Activated T-helper 1 cell treated with anti-CD3 and anti-CD28 coated beads, Interleukin-2, amount 50 U/mL, for 16 hours (primary cell): ENCODE measurements at places on chromosomes 5 and 9.

- no peak for DNase-seq
Measured at GRCh38 chr5:113123618-113124017, 147.0 kb downstream of the DCP2 start.

GRCh38 chr5:180084638-180085561, 13.3 kb upstream of the RNF130 start:
- DNase-seq = no peak

- DNase-seq = no peak
Measured at GRCh38 chr5:111472579-111472978, 39.8 kb downstream of the STARD4 start.

DNA sequence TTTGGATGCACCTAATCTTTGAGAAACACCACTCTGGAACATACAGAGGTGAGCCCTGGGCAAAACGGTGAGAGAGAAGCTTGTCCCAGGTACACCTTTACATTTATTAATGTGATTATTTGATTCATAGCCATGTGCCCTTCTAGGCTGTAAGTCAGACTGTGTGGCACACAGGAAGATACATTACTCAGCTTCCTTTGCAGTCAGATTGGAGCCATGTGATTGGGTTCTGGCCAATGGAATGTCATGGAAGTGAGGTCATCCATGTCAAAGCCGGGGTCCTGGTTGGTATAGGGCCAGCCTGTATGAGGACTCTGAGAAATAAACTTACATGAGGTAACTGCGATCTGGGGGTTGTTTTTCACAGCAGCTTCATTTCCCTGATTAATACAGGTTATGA, 106.8 kb upstream of the CD180 start:
- DNase-seq = no peak

DNA sequence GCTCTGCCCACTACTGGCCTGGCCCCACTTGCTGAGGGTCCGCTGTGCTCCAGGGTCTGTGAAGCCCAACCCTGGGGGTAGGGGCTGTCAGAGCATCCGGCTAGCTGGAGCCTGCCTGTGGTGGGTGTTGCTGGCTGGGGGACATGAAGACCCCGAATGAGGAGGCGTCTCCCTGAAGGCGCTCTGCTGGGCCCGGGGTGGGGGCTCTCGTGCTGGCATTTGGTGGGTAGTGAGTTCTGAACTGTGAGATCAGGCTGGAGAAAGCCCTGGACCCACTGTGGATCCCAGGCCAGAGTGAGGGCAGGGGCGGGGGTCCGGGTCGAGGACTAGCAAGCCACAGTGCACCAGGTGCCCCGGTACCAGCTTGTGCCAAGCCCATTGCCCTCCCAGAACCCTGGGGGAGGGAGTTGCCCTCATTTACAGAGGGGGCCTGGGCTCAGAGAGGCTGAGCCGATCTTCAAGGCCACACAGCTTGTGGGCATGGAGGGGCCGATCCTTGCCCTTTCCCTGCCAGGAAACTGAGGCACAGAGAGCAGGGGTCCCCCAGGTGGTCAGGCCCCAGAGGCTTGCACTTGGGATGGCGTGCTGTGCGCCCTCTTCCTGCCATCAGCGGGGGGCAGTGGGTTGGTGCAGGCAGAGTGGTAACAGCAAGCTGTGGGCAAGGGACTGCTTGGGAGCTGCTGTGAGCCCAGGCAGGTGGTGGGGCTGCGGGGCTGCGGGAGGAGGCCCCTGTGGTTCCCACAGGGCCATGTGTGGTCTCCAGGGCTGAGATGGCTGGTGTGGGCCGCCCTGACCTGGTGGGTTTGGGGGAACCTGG, 15.9 kb downstream of the RXRA start:
- DNase-seq = no peak
